ENCODE measurements at places on chromosomes 5 and 9. TPM values are rescaled to one million over a fixed set of nuclear protein-coding genes. Genes with fewer than 3 reads are reported as not detected.
A peak's percentile ranks its signal among the peaks of the same experiment; 100 is the strongest.

The ANXA1 gene
- total RNA-seq, result 106 TPM

DNA sequence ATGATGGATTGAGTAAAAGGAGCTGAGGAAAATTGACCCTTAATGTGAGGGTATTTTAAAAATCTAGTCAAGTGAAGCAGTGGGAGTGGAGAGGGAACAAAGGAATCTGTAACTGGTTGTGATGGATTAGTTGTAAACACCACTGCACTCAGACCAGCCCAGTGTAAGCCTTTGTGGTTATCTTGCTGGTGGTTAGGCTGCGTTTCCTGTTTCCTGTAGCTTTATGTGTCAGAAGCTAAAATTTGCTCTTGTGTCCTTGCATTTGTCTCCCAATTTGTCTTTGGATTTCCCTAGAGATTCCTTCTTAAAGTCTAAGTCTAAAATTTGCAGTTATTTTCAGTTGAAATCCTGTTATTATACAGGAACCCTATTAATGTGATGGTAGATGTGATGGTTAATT lies 6.3 kb downstream of the IFNA21 start:
- H3K27me3 ChIP-seq, result peaks cover 3% of the 10 kb centered on the region
- peaks cover 30% of the 10 kb centered on the region for H3K36me3 ChIP-seq
- DNase-seq, result peak; percentile 65
- H3K4me1 ChIP-seq, result peaks cover 56% of the 10 kb centered on the region
- H3K4me3 ChIP-seq, result peak overlapping the region; percentile 67
- peak overlapping the region; percentile 51 for H3K27ac ChIP-seq

DNA sequence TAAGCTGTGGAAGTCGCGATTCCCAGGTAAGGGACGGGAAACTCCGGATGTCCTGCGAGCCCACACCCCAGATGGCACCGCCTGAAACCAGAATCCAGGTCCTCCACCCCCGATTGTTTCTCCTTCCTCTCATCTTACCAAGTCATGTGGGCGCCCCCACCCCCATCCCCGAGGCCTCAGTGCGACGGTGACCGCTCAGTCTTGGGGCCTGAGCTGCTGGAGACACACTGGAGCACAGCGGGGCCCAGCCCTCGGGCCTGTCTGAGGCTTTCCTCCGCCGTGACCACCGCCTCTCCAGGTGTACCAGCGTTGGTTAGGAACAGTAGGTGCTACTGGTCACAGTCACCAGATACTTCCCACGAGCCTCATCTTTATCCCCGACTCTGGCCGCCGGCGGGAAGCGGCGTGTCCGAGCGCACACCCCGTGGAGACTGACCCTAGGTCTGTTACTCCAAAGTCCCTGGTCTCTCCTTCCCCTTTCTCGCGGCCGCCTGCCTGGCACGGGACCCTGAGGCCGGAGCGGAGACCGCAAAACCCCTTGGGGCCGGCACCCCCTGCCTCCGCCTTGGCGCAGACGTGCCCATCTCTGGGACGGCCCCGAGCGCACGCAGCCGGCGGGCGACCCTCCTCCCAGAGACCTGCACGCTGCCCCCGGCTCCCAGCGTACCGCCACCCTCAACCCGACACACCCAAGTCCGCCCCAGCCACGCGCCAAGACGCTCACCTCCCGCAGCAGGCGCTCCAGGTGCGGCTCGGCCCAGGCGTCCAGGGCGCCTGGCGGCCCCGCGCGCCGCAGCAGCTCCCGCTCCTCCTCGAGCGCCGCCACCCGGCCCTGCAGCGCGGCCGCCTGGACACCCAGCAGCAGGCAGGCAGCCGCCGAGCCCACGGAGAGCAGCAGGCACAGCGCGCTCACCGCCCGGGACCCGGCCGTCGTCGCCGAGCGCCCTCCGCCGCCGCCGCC lies 733 bp downstream of the COL23A1 start:
- peaks cover 12% of the 10 kb centered on the region for H3K36me3 ChIP-seq
- peaks cover 51% of the 10 kb centered on the region for H3K27me3 ChIP-seq
- peak overlapping the region; percentile 39 for H3K4me3 ChIP-seq
- peaks cover 7% of the 10 kb centered on the region for H3K4me1 ChIP-seq
- no peak overlapping the region for H3K27ac ChIP-seq
- DNase-seq, result no peak

GRCh38 chr5:103389846-103390245 lies 131.3 kb downstream of the MACIR start:
- no peaks in the 10 kb centered on the region for H3K36me3 ChIP-seq
- no peak overlapping the region for H3K27ac ChIP-seq
- H3K4me3 ChIP-seq, result no peak overlapping the region
- H3K27me3 ChIP-seq, result no peaks in the 10 kb centered on the region

The CTXN3 gene
- total RNA-seq, result not detected

GRCh38 chr9:10127867-10128266 lies 484.9 kb downstream of the PTPRD start:
- H3K36me3 ChIP-seq, result no peaks in the 10 kb centered on the region
- no peaks in the 10 kb centered on the region for H3K4me1 ChIP-seq
- no peaks in the 10 kb centered on the region for H3K27me3 ChIP-seq
- DNase-seq, result no peak
- no peak overlapping the region for H3K4me3 ChIP-seq

The C1QTNF2 gene
- total RNA-seq, result not detected

The POLR3G gene
- total RNA-seq, result 3.5 TPM

The PDE6A gene
- not detected for total RNA-seq

- no peaks in the 10 kb centered on the region for H3K36me3 ChIP-seq
- H3K4me1 ChIP-seq, result no peaks in the 10 kb centered on the region
- H3K27ac ChIP-seq, result no peak overlapping the region
- H3K4me3 ChIP-seq, result no peak overlapping the region
- DNase-seq, result no peak
Observed at GRCh38 chr5:97943036-97943435, 760.0 kb upstream of the RIOK2 start.

The PCDHGA7 gene
- not detected for total RNA-seq

The ARSI gene
- total RNA-seq, result not detected

DNA sequence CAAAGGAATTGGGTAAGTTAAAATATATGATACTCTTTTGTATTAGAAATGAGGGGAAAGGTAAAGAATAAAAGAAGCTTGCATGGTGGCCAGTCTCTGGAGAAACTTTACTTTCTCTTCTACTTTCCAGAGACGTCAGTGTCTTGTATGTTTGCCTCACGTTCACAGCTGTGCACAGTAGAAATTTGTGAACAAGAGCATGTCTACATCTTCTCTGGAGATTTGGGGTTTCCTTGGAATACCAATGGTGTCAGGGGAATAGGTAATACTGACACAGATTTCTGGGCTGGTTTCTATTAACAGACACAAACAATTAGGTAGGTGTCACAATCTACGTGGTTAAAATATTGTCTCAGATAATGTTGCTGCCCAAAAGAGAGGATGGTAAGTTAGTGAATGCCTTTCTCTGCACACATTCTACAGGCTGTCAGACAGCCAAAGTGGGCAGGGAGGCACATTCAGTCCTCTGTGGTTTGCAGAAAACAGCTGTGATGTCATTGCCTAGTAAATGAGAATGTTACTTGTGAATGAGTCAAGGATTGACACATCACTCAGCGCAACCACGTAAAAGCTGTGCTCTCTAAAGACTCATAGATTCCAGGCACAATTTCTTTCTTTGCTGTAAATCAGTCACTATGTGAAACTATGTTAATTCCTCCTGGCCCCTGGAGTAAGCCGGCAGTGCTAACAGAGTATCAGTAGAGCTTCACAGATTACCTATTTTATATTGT lies 397.1 kb downstream of the MAN2A1 start:
- H3K27me3 ChIP-seq, result no peaks in the 10 kb centered on the region
- DNase-seq, result peak; percentile 17
- no peak overlapping the region for H3K4me3 ChIP-seq

The LRRC19 gene
- total RNA-seq, result not detected

- no peaks in the 10 kb centered on the region for H3K4me1 ChIP-seq
- DNase-seq, result no peak
- no peaks in the 10 kb centered on the region for H3K27me3 ChIP-seq
- H3K4me3 ChIP-seq, result no peak overlapping the region
Observed at GRCh38 chr9:16545639-16546038, 324.8 kb downstream of the BNC2 start.

GRCh38 chr5:67095346-67096171 lies 101.0 kb downstream of the CD180 start:
- no peak overlapping the region for H3K27ac ChIP-seq
- no peaks in the 10 kb centered on the region for H3K27me3 ChIP-seq

The ARHGEF37 gene
- total RNA-seq, result 0.52 TPM

- no peaks in the 10 kb centered on the region for H3K4me1 ChIP-seq
- no peak for DNase-seq
- H3K4me3 ChIP-seq, result no peak overlapping the region
- H3K27me3 ChIP-seq, result peaks cover 11% of the 10 kb centered on the region
- H3K27ac ChIP-seq, result no peak overlapping the region
- H3K36me3 ChIP-seq, result no peaks in the 10 kb centered on the region
Observed at GRCh38 chr9:90770927-90771326, 30.7 kb upstream of the SYK start.

DNA sequence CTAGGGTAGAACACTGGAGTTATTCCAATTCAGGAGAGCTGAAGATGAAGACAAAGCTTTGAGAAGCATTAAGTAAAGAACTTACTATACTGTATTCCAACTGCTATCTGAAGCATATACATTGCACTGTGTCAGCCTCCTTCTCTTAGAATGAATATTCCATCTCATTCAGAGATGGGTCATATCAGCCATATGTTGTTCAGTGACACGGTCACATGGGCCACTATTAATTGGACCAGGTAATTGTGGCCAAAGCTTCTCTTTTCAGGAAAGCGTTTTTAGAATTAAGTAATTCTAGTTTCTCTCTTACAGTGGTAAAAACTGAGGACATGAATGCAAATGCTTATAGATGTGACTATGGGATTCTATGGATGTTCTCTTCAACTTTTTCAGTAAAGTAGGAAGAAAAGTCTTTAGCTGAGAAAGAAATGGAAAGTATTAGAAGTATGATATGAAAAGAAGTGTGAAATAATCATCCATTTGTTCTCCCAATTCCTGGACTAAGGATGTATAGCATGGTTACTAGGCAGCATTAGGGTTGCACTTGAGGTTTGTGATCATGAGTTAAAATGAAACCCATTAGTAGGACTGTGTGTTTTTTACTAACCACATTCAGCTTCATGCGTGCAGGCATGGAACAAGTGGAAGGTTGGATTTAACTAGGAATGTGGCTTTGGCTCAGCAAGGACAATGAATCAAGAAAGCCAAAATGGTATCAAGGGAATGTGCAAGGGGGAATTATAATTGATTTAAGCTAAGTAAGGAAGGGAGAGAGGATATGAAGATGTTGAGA lies 40.9 kb downstream of the CETN3 start:
- no peak for DNase-seq
- peaks cover 12% of the 10 kb centered on the region for H3K27me3 ChIP-seq

The QRFP gene
- not detected for total RNA-seq

DNA sequence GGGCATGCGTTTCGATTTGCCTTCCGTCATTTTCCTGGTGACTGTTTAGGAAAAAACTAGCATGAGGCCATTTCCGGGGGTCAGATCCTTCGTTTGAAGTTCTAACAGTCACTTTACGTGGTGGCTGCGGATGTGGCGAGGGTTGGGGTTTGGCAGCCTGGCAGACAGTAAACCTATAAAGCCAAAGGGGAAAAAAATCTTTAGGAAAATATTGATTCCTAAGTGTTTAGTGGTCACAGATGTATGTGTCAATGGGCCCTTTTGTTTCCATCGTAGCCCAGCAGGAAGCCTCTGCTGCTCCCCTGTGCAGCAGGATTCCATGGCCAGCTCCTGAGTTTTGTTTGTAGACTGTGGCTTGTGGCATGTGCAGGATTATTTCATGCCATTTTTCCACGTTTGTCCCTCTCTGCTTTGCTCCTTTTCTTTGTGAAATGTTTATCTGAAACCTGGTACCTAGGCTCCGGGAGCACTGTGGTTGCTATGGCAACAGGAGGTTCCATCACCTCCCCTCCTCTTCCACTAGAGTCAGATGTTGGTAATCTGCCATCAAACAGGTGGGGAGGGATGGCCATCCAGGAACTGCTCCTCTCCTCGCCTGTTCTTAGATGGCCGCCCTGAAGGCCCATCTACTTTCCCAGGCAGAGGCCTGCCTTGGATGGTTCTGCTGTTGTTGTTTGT lies 202.3 kb downstream of the AOPEP start:
- no peak for DNase-seq
- no peaks in the 10 kb centered on the region for H3K4me1 ChIP-seq
- no peak overlapping the region for H3K27ac ChIP-seq
- H3K4me3 ChIP-seq, result no peak overlapping the region

DNA sequence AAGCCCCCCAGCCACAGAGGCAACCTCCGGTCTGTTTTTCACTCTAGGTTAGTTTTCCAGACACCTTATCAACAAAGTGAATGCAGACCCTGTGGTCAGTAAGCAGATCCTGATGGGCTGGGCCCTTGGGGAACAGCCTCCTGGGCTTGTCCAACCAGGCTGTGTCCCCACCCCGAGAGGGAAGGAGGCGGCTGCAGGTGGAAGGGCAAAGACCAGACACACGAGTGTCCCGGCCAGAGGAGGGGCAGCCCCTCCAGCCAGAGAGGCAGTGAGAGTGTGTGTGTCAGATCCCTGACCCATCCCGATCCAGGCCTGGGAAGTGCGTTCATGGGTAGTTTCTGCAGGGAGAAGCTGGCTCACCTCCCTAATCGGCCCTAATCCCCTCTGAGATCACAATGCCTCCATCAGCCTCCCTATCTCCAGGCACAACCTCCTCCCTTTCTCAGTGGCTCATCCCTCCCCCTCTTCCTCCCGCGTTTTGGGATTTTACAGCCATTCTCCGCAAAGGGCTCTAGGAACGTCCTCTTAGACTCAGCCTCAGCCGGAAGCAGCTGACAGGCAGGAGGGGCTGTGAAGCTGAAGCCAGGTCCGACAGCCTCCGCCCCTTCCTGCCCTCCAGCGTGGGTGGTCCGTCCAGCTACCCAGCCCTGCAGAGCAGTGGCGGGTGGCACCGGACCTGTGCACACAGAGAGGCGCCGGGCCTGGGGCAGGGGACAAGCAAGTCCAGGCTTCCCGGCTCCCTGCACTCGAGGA lies 9.7 kb downstream of the SLC12A7 start:
- DNase-seq, result no peak
- peak overlapping the region; percentile 66 for H3K27ac ChIP-seq
- H3K36me3 ChIP-seq, result peaks cover 44% of the 10 kb centered on the region
- H3K27me3 ChIP-seq, result no peaks in the 10 kb centered on the region
- H3K4me3 ChIP-seq, result no peak overlapping the region
- peaks cover 65% of the 10 kb centered on the region for H3K4me1 ChIP-seq

The TLR4 gene
- not detected for total RNA-seq

The PRDM9 gene
- not detected for total RNA-seq

DNA sequence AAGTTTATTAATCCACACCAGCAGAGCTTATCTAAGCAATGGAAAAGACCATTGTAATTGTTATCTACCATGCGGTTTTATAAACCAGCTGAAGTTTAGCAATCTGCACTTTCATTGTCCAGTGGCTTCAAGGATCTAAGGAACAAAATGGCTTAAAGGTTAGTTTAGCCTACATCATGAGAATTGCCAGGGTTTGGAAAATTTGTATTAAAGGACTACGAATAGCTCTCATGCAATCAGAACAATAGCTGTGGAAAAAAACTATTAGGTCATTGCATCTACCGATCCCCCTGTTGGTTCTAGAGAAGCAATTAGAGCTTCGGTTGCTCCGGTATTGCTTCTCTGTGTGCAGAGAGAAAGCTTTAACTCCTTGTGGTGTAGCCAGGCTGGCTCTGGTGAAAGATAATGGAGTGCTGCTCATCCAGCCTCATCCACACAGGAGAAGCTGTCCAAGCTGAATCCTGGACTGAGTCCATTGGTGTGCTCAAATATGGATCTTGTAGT lies 86.3 kb upstream of the SLC12A2 start:
- H3K27ac ChIP-seq, result no peak overlapping the region
- no peak for DNase-seq
- H3K36me3 ChIP-seq, result no peaks in the 10 kb centered on the region
- no peaks in the 10 kb centered on the region for H3K27me3 ChIP-seq
- H3K4me1 ChIP-seq, result no peaks in the 10 kb centered on the region

The SPATA31C1 gene
- total RNA-seq, result not detected

The IQGAP2 gene
- 117 TPM for total RNA-seq

The C1QTNF3 gene
- 4.5 TPM for total RNA-seq
